ENCODE measurements at places on chromosomes 12 and 14. TPM values are rescaled to one million over a fixed set of nuclear protein-coding genes. Genes with fewer than 3 reads are reported as not detected.

- DNase-seq, result no peak
Observed at GRCh38 chr12:103771466-103771865, 69.6 kb downstream of the NT5DC3 start.

DNA sequence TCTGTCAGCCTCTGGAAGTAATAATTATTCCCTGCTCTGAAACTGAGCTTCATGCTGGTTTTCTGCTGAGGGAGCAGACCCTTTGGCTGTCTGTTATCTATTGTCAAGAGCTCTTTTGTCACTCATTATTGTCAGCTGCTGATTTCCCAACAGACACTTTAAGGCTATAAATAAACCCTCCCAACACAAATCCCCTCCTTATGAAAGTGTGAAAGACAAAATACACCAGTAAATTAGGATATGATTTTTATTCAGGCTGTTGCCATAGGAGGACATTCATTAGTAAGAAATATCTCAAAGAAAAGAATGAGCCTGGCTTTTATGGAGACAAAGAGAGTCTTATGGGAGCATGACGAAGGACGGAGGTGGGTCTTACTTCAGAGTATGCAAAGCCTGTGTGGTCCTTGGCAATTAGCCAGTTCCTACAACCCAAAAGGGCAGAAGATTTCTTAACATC lies 180.8 kb downstream of the CRADD start:
- DNase-seq, result no peak

- no peak for DNase-seq
Observed at GRCh38 chr12:14153803-14154202, 172.4 kb upstream of the GRIN2B start.

DNA sequence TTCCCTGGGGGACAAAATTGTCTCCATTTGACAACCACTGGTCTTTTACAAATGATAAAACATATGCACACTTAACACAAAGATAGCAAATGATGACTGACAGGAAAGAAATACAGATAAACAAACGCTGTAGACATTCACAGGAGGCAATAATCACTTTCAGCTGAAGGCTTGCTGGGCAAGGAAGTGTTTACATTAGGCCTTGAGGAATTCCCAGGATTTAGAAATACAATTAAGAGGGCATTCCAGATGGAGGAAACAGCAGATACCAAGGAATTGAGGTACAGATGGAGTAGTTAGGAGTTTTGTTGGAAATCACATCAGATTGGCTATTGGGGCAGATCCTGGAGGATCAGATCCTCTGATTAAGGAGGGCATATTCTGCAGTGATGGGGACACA lies 93.9 kb downstream of the DYRK2 start:
- no peak for DNase-seq

DNA sequence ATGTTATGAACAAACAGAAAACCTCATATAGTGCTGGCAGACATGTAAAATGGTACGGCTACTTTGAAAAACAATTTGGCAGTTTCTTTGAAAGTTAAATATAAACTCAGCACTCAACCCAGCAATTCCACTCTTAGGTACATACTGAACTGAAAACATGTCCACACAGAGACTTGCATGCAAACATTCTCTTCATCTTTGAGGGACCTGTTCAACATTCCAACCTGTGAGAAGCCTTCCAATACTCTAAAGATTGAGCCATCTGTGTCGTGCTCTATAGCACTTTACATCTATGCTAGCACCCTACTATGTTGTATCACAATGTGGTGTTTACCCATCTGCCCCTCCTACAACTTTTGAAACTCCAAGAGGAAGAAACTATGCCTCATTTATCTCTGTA lies 79.3 kb downstream of the DNAI7 start:
- no peak for DNase-seq

- DNase-seq, result no peak
Observed at GRCh38 chr14:104358528-104359300, 220.3 kb downstream of the KIF26A start.

DNA sequence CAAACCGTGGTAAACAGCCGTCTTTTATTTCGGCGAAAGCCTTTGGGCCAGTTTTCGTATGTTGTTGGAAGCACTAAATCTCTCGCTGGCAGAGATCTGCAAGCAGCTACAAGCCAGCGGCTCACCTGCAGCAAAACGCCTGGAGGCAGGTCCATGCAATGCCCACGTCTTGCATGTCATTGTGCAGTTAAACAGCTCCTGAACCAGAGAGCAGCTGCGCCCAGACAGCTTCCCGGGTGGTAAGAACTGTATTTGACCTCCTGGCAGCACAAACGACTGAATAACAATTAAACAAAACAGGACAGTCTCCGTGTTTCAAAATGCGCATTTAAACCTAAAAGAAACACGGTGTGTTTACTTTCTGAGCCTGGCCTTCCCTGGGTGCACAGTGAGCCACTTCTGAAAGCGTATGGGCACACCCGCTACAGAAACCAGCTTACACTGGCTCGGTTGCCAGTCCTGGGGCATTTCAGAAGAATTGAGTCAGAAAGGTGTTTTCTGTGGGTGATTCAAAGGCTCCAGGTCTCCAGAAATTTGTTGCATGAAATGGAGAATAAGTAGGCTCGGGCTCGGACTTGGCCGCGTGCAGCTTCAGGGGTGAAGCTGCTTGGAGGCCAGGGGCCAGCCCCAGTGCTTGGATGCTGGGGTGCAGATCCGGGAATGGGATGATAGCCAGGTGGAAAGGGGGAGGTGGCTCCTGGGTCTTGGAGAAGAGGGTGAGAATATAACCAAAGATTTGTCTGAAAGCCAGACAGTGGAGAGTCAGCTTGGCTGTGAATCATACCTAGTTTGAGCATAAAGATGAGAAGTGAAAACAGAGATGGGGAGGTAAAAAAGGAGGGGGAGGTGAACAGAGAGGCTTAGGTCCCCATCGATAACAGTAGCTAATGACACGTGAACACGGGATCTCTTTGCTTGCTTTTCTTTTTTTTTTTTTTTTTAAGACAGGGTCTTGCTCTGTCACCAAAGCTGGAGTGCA lies 24.9 kb upstream of the FZD10 start:
- DNase-seq, result no peak

DNA sequence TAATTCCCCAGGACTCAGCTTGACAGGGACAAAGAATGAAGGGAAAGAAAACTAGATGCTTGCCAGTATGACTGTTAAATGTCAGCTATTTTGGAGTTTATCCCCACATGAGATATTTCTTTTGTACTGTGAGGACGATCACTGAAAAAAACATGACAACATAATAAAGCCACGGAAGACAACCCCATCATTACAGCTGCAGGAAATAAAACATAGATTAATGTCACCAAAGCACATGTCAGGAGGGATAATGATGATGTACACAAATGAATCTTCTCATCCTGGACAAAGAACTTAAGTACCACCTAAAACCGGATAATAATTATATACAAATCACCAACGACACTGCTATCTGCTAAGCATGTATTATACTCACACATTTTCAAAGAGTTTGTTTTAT lies 84.6 kb upstream of the GRIP1 start:
- no peak for DNase-seq

GRCh38 chr14:68747393-68747792 lies 45.5 kb downstream of the ZFP36L1 start:
- DNase-seq, result no peak

GRCh38 chr14:73755434-73756014 lies 41.3 kb upstream of the PNMA1 start:
- no peak for DNase-seq

- no peak for DNase-seq
Observed at GRCh38 chr14:55294603-55295002, 23.4 kb downstream of the FBXO34 start.

DNA sequence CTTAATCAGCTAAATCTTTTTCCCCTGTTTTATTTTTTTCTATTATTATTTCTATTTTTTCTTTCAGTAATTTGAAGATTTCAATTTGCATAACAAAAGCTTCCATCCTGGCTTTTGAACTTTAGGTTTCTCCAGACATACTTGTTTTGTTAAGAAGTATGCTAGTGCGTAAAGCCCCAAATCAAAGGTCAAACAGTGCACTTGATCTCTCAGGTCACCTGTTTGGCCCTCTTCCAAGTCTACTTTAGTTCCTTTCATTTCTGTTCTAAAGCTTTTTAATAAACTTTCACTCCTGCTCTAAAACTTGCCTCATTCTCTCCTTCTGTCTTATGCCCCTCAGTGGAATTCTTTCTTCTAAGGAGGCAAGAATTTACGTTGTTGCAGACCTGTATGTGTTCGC lies 54.6 kb upstream of the ATXN7L3B start:
- no peak for DNase-seq

DNA sequence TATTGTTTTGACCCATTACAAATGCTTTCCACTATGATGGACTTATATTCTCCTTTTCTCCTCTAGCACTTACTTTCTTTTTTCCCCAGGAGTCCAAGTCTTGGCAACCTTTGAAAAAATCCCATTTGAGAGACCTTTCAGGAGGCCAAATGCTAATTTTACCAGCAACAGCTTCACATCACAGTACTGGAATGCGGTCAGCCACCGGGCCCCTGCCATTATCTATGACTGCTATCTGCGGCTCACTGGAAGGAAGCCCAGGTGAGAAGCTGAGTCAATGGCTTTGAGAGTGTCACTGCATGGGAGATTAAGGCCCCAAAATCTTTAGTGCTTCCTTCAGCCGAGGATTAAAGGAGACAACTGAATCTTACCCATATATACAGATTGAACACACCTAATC lies 64.2 kb downstream of the ERGIC2 start:
- DNase-seq, result peak; percentile 38

DNA sequence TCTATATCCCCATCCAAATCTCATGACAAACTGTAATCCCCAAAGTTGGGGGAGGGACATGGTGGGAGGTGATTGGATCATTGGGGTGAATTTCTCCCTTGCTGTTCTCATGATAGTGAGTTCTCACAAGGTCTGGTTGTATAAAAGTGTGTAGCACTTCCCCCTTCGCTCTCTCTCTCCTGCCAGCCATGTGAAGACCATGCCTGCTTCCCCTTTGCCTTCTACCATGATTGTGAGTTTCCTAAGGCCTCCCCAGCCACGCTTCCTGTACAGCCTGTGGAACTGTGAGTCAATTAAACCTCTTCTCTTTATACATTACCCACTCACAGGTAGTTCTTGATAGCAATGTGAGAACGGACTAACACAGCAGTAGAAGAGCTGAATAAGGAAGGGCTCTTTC lies 62.6 kb upstream of the VASH1 start:
- DNase-seq, result no peak

The MYBPC1 gene
- total RNA-seq, result 0.60 TPM

The MSI1 gene
- total RNA-seq, result 4.7 TPM

The PLEKHG7 gene
- not detected for total RNA-seq

The CAND1 gene
- 33.1 TPM for total RNA-seq
